ENCODE measurements at places on chromosomes 16 and 17.

- DNase-seq = no peak
Measured at GRCh38 chr16:56279132-56279531, 87.8 kb downstream of the GNAO1 start.

GRCh38 chr16:55204069-55204468 is 119.9 kb upstream of the IRX6 start:
- DNase-seq = no peak

GRCh38 chr17:27544350-27545131 is 86.4 kb upstream of the LGALS9 start:
- no peak for DNase-seq

GRCh38 chr16:74874912-74875546 is 100.4 kb upstream of the FA2H start:
- DNase-seq = no peak

DNA sequence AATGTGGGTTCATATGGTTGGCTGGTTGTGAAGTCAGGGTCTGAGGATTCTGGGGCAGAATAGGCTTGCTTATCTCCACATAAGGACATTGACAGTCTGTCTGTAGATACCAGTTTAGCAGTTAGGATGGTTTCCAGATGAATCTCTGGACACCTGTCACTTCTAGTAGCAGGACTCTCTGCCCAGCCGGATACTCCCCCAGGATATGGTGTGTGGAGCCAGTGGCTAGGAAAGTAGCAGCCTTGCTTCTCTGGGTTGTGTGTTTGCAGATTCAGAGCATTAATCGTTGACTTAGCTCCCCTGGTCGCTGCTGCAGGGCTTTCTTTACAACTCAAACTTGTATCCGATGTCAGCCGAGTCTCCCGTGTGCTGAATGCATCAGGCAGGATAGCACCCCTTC is 45.2 kb downstream of the CLEC16A start:
- no peak for DNase-seq

DNA sequence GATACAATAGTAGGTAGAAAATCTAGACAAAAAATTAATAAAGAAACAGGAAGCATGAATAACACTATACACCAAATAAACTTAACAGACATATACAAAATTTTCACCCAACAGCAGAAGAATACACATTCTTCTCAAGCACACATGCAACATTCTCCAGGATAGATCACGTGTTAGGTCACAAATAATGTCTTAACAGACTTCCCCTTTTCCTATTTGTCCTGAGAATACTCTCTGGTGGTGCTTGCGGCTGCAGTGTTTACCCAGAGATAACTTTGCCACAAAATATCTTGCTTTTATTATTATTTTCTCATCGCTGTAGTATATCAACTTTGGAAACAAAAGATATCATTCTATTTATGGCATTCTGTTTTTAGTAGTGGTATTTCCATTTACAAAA is 40.6 kb upstream of the ZNF267 start:
- DNase-seq = no peak

GRCh38 chr17:47831934-47832327 is 461 bp downstream of the LRRC46 start:
- no peak for DNase-seq

GRCh38 chr16:725463-726187 is 618 bp downstream of the CCDC78 start:
- DNase-seq = no peak

- DNase-seq = no peak
Measured at GRCh38 chr16:7709186-7709585, 376.5 kb downstream of the RBFOX1 start.

DNA sequence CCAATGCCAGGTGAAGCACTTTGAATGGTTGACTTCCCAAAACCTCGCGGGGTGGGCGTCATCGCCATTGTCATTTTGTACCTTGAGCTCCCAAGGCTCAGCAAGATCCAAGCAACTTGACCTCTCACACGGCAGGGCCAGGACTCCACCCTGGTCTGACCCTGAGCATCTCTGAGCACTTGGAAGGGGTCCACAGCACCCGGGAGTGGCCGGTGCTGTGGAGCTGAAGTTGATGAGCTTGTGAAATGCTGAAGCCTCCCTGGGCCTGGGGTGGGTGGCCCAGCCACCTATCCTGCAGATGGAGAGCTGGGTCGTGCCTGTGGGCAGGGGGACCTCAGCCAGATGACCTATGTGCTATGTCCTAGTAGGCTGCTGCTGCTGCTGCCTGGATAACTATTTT is 283.3 kb upstream of the FOXF1 start:
- no peak for DNase-seq

- DNase-seq = no peak
Measured at GRCh38 chr16:81518439-81518757, 73.8 kb downstream of the CMIP start.

GRCh38 chr17:68849673-68850610 is 105.2 kb downstream of the ABCA8 start:
- no peak for DNase-seq

- no peak for DNase-seq
Measured at GRCh38 chr16:72987480-72987901, 60.4 kb downstream of the ZFHX3 start.

GRCh38 chr16:17177242-17177958 is 293.4 kb downstream of the XYLT1 start:
- no peak for DNase-seq

- DNase-seq = no peak
Measured at GRCh38 chr16:11423315-11424117, 78.3 kb downstream of the RMI2 start.

DNA sequence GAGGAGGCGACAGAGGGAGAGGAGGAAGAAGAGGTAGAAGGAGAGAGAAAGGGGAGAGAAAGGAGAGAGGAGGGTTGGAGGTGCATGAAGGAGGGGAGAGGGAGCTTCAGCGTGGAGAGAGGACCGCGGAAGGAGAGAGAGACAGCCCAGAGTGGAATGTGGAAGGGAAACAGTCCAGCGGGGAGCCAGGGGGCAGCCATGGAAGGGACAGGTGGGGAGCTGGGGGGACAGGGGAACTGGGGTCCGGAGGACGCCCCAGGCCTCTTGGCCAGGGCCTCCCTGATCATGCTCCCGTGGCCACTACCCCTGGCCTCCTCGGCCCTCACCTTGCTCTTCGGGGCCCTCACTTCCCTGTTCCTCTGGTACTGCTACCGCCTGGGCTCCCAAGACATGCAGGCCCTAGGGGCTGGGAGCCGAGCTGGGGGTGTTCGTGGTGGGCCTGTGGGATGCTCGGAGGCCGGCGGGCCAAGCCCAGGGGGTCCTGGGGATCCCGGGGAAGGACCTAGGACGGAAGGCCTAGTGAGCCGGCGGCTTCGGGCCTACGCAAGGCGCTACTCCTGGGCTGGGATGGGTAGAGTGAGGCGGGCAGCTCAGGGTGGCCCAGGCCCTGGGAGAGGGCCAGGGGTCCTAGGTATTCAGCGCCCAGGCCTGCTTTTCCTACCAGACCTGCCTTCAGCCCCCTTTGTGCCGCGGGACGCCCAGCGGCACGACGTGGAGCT is 759 bp downstream of the ASPHD1 start:
- no peak for DNase-seq

DNA sequence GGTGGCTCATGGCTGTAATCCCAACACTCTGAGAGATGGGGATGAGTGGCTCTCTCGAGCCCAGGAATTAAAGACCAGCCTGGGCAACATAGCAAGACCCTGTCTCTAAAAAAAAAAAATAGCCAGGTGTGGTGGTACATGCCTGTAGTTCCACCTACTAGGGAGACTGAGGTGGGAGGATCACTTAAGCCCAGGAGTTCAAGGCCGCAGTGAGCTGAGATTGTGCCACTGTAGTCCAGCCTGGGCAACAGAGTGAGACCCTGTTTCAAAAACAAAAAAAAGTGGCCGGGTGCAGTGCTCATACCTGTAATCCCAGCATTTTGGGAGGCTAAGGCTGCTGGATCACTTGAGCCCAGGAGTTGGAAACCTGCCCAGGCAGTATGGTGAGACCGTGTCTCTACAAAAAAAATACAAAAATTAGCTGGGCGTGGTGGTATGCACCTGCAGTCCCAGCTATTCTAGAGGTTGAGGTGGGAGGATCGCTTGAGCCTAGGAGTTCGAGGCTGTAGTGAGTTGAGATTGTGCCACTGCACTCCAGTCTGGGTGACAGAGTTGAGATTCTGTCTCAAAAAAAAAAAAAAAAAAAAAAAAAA is 3.0 kb downstream of the C16orf54 start:
- DNase-seq = no peak

- no peak for DNase-seq
Measured at GRCh38 chr16:69319826-69320739, 8.9 kb downstream of the VPS4A start.

DNA sequence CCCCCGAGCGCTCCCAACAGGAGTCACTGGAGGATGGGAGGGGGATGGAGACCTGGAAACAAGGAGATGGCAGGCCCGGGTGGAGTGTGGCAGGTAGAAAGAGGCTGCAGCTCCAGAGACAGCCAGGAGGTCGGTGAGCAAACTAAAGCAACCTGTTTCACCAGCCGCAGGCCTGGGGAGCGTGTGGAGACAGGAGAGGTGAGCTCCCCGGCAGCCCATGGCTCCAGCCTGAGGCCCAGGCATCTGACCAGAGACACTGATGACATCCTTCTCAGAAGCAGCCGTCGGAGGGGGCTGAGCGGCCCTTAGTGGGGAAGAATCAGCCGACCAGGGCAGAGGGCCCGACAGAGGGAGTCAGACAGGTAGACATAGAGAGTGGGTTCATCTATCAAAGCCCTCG is 165.1 kb downstream of the ZNF423 start:
- DNase-seq = no peak

- no peak for DNase-seq
Measured at GRCh38 chr16:12628536-12628935, 175.2 kb downstream of the CPPED1 start.

- no peak for DNase-seq
Measured at GRCh38 chr17:48102798-48103715, 1.8 kb upstream of the CBX1 start.

DNA sequence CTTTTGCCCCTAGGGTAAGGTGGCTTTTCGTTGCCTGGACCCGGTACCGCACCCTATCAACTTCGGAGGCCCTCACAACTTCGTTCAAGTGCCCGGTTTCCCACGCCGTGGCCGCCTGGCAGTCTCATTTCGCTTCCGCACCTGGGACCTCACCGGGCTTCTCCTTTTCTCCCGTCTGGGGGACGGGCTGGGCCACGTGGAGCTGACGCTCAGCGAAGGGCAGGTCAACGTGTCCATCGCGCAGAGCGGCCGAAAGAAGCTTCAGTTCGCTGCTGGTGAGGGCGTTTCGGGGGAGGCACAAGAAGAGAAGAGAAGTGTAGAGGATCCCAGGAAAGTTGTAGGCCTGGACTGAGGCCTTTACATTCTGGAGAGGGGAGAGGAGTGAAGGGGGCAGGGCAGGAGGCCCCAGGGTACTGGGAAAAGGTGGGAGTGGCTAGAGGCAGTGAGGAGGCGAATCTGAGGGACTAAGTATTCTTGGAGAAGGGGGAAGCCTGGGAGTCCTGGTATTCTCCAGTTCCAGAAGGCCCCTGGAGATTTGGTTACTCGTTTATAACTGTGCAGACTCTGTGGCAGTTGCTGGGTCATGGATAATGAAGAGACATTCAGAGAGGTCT is 5.5 kb downstream of the CNTNAP1 start:
- DNase-seq = no peak

DNA sequence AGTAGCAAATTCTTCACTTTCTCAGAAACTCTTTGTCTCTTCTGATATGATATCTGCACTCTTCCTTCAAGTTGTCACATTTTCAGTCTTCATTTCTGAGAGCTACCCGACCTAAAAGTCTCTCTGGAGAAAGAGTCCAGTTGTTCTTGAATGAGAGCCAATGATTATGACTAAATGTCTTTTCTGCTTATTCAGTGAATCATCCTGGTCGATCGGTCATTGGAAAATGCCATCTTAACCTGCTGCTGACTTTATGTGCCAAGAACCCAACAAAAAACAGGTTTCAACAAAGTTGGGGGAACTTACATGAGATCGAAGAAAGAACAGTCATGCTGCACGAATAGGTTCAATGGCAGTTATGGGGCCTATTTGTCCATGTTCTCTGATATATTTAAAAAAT is 15.9 kb downstream of the SOX9 start:
- DNase-seq = no peak

- no peak for DNase-seq
Measured at GRCh38 chr17:27321372-27321771, 27.5 kb downstream of the WSB1 start.

DNA sequence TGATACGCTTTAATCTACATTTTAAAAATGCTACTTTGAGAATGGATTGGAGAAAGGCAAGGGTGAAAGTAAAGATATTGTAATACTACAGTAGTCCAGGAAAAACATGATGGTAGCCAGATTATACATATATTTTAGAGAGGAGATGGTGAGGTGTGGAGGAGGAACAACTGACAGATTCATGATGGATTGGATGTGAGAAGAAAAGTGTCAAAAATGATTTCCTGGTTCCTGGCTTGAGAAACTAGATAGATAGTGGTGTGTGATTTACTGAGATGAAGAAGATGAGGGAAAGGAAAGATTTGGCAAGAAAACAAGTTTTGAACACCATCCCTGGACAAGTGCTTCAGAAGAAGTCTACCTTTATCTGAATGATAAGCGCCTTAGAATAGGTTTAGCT is 80.5 kb downstream of the CHD9 start:
- DNase-seq = no peak

DNA sequence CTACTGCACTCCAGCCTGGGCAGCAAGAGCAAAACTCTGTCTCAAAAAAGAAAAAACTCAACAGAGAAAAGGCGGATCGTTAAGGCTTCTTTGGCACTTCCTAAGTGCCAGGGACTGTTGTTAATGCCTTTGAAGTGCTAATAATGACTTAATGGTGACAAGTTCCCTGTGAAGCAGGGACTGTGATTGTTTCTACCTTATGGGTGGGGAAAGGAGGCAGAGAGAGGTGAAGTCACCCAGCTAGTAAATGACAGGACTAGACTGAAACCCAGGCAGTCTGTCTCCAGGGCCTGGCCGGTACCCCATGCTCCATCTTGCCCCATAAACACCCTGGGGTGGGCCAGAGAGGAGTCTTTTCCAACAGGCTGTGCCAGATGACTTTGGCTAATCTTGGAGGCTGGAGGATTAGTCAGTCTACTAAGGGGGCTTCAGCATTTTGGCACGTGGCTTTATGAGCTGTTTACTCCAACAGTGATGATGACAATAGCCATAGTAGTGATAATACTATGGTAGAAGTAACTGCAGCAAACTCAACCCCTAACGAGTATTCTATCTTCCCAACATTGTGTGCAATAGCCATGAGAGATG is 26.9 kb downstream of the ABCC1 start:
- DNase-seq = no peak

DNA sequence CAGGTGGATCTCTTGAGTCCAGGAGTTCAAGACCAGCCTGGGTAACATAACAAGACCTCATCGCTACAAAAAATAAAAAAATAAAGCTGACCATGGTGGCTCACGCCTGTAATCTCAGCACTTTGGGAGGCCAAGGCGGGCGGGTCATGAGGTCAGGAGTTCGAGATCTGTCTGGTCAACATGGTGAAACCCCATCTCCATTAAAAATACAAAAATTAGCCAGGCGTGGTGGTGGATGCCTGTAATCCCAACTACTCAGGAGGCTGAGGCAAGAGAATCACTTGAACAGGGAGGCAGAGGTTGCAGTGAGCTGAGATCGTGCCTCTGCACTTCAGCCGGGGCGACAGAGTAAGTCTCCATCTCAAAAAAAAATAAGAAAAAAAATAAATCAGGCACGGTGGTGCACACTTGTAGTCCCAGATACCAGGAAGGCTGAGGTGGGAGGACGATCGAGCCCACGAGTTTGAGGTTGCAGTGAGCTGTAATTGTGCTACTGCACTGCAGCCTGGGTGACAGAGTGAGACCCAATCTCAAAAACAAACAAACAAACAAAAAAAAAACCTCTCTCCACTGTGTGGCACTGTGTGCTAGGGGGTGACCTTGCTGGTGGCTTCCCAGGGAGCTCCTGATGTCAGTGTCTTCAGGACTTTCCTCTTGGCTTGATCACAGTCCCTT is 19.8 kb upstream of the MAPK3 start:
- no peak for DNase-seq

Data from cerebellar nuclear complex (tissue), 1 donor.